HTR-8/SVneo (cell line): ENCODE measurements at places on chromosomes 12 and 14.

- DNase-seq: no peak
These were observed 237.1 kb downstream of the GXYLT1 start for GRCh38 chr12:41907550-41907949.

GRCh38 chr12:79206871-79207270 is 342.3 kb downstream of the SYT1 start:
- DNase-seq: no peak

GRCh38 chr14:55518391-55518790 is 61.6 kb upstream of the KTN1 start:
- no peak for DNase-seq

DNA sequence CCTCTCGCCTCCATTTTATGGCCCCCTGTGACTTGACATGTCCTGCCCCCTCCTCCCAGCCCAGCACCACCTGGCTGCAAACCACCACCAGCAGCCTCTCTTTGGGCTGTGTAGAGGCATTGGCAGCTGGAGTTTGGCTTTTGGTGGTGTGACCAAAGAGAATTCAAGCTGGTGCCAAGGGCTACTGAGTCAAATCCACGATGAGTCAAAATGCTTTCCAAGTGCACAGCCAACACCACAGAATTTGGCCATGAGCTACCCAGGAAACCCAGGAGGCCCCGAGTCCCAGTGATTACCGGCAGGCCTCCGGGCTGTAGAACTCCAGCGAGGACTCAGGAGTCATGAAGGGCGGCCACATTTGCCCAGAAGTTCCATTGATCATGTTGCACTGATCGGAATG is 53.8 kb downstream of the SCARB1 start:
- DNase-seq: no peak

DNA sequence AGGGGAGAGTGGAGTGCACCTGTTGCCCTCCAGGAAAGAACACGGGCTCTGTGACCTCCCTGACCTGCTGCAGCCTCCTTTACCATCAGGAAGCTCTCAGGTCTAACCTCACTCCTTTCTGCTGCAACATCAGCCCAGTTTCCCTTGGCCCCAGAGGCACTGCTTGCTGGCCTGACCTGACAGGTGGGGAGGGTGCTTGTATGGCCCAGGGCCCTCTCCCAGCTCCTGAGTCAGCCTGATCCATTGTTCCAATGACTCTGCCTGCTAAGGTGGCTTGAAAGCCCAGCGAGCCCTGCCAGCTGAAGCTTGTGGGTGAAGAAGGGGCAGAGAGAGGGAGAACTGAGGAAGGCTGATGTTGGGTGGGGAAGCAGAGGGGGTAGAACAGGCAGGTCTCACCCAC is 13.2 kb upstream of the KRT78 start:
- DNase-seq: no peak

- DNase-seq: no peak
These were observed 126.5 kb downstream of the PDE3A start for GRCh38 chr12:20494851-20495250.

GRCh38 chr12:34356233-34356987 is 334.1 kb downstream of the ALG10 start:
- DNase-seq: no peak

DNA sequence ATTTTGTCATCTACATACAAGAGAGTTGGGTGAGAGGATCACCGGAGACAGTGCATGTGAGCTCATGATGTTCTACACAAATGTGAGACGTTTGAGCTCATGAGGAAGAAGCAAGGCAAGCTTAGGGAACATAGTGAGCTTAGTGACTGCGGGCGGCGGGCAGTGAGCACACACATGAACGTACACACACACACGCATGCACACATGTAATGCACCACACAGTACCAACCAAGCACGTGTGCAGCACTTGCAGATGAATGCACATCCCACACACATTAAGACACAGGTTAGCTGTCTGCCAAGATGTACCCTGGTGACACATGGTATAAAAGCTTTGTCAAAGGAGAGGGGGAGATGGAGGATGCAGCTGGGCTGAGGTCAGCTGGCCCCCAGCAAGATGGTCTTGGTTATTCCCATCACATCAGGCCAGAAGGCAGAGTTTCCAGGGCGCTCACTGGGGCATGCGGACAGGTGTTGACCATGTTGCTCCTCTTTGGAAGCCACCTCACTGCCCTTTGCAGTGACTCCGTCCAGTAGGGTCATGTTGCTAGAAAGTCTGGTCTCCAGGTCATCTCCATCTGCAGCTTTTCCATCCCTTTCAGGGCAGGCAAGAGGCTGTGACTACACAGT is 8.7 kb upstream of the CACNA2D4 start:
- no peak for DNase-seq
